ENCODE measurements at places on chromosomes 3 and 15.
A peak's percentile ranks its signal among the peaks of the same experiment; 100 is the strongest.

- DNase-seq: no peak
Observed at GRCh38 chr3:63167113-63167512, 111.0 kb upstream of the SYNPR start.

DNA sequence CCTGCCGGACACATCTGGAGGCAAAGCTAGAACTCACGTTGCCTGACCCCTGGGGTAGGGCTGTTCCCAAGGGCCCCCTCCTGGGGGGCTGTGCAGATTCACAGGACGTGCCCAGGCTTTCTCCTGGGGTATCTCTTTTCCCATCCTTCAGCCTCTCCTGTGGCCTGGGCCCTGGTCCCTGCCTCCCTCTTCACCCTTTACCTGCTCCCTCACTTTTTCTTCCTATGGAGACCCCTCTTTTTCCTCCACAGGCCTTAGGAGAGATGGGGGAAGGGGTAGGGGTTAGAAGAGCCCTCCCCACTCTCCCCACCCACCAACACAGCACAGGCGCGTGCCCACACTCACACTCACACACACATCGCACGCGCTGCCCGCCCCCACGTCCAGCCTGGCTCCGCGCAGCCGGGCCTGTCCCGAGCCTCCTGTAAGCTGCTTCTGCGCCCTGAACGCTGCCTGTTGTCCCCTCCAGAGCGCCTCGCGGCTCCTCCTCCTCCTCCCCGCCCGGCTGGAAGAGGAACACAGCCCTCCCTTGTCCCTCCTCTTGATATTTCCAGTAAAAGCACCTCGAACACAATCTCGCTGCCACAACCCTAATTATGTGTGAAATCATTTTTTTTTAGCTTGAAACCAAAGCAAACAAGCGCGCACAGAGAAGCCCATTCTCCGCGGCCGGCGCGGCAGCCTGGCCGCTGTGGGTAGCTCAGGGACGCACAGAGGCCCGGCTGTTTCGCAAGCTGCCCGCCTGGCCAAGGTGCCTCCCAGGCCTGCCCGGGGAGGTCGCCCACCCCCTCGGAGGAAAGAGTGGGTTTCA is 33.9 kb upstream of the ACAN start:
- peak; percentile 61 for DNase-seq

GRCh38 chr3:155431856-155432570 is 138.5 kb upstream of the STRIT1 start:
- DNase-seq: no peak

DNA sequence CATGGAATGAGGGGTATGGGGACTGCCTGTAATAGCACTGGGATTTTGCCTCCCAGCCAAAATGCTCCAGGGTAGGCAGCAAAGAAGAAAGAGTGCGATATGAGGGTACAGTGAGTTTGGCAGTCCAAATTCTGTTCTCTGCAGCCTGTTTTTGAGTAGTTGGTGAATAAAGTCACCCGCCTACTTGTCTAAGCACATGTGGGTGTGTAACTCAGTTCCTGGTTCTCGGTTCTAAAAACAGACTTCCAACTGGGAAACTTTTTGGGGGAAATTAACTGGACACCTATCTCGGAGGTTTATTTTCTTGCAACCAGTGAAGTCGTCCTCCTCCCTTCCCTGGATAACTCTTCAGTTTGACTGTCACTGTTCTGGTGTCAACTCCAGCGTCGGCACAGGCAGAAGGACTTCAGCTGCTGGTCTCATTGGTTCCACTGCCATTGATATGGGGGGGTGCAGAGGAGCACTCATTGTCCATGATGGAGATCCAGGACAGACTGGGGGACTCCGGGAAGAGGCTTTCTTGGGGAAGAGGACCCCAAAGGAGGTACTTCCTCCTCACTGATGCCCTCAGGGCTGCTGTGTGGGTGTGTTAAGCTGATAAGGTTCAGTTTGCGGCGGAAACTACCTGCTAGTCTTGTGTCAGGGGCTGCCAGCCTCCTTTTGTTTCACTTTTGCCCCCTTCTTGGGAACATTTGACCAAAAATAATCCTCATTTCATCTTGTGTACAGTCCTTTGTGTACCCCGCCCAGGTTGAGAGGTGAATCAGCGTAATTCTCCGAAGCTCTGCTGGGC is 13.2 kb downstream of the GHRL start:
- DNase-seq: no peak

DNA sequence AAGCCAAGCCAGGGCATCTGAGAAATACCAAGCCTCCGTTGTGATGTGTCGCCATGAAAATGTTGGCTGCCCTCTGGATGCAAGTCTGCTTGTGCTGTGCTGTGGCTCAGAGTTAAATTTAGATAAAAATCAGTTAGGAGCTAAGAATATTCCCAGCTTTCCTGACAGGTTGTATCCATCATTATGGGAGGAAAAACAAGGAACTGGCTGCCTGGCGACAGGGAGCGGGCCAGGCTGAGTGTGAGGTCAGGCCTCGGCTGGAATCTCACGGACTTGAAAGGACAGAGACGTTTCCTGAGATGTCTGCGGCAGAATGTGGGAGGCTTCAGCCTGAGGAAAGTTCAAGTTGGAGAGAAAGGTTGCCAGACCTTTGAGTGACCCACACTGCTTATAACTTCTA is 213.8 kb downstream of the THSD4 start:
- DNase-seq: peak; percentile 50

GRCh38 chr15:72535911-72536310 is 61.8 kb downstream of the ARIH1 start:
- DNase-seq: no peak

DNA sequence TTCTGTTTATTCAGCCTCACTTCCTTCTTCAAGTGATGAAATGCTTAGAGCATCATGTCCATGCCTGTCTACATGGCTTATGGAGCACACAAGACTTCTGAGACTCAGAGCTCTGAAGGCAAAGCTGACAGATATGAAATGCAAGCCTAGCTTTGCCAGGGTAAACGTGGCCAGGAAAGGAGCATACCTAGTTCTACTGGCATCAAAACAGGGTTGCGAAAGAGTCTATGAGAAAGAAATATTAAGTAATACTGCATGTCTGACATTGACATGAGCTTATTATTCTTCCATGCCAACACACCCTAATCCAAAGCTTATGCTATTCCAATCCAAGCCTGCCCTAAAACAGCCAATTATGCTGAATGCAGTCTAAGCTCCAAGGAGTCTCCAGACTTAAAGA is 391.5 kb downstream of the ERC2 start:
- DNase-seq: no peak

GRCh38 chr15:40999190-40999589 is 45.9 kb downstream of the CHAC1 start:
- DNase-seq: peak; percentile 38

DNA sequence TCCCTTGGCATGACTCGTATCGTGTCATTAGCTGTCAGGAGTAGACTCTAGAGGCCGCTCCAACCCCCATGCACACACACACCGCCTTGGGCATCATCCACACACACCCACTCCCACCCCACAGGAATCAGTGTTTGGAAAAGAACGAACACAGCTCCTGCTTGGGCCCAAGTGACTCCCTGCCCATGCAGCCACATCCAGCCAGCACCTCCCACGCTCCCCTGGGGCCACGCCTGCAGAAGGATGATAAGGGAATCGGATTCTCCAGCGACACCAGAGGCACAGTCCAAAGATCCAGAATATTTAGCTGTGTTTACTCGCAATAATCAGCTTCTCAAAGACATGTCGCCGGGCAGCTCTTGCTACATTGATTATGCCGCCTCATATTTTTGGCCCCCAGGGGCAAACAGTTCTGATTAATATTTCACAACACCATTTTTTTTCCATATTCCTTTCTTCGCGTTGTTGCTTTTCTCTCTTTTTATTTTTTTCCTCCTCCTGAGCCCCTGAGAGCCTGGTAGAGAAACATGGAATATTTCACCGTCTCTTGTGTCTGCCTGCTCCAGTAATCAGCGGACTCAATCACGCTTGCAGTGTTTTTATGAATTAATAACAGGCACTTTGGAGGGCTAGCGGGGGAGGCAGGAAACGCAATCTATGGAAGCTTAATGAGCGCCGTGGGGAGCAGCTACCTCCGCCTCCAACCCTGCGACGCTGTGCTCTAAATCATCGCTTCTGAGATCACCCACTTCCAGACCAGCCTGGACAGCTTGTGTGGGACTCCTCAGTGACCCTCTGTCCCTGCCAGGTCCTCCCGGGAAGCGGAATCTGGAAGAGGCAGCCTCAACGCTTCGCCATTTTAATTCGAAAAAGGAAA is 221.4 kb downstream of the TLE3 start:
- no peak for DNase-seq

GRCh38 chr3:176916777-176917176 is 280.5 kb downstream of the TBL1XR1 start:
- DNase-seq: no peak

GRCh38 chr3:53293867-53294266 is 38.0 kb upstream of the TKT start:
- no peak for DNase-seq

DNA sequence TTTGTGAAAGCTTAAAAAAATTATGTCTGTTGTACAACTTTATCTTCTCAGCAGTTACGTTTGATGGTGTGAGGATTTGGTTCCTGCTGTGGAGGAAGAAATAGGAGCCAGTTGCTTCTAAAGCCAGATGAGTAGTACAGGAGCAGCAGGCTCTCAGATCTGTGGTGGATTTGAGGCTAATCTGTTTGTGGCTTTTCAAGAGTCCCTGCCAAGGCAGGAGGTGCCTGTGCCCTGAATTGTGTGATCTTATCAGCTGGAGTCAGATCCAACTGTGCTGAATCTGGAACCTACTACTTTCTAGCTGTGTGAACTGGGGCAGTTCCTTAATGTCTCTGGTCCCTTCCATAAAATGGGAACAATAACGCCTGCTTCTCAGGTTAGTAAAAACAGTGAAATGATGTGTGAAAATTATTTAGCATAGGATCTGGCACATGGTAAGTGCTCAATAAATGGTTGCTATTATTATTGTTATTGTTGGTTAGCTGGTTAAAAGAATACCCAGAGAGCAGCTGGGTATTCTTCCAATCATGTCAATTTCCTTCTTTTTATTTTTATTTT is 7.7 kb downstream of the CLDN11 start:
- DNase-seq: no peak

Data from hepatic stellate cell (primary cell).